Activated naive CD4-positive, alpha-beta T cell treated with anti-CD3 and anti-CD28 coated beads, Interleukin-2, amount 50 U/mL, for 72 hours (primary cell): ENCODE measurements at places on chromosomes 3 and 15. TPM values are rescaled to one million over a fixed set of nuclear protein-coding genes. Genes with fewer than 3 reads are reported as not detected.
A peak's percentile ranks its signal among the peaks of the same experiment; 100 is the strongest.

DNA sequence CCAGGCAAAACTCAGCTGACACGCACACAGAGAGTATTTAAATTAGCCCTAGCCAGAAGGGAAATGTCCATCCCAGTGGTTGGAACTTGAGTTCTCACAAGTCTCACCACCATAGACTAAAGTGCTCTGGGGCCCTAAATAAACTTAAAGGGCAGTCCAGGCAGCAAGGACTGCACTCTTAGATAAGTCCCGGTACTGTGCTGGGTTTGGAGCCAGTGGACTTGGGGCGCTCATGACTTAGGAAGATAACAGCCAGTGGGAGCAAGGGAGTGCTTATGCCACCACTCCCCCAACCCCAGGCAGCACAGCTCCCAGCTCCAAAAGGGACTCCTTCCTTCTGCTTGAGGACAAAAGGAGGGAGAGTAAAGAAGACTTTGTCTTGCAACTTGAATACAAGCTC is 319.5 kb upstream of the GPR149 start:
- DNase-seq = no peak

DNA sequence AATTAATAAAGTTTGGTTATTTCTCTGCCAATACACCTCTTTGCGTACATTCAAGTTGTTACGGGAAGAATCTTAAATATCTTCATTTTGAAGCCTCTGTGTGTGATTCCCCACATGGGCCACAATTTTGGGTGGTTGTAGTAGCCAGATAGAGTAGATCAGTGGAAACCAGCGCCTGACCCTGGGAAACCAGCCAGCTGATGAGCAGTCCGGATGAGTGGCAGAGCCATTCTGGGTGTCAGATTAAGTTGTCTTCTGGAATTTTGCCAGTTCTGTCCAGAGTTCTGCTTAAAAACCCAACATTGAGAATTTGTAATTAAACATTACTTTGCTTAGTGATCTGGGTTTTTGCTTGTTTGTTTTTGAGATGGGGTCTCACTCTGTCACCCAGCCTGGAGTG is 49.7 kb downstream of the MRPS25 start:
- no peak for DNase-seq

GRCh38 chr15:71743861-71744382 is 66.4 kb upstream of the NR2E3 start:
- DNase-seq = peak; percentile 67

- no peak for DNase-seq
These were observed 288.5 kb downstream of the VGLL3 start for GRCh38 chr3:86702381-86702958.

The RARRES1 gene
- total RNA-seq = not detected
